NCI-H1436 (cell line): ENCODE measurements at places on chromosomes 7 and 10.

GRCh38 chr7:80942261-80943041 lies 23.6 kb upstream of the SEMA3C start:
- no peak for DNase-seq

- DNase-seq: no peak
Observed at GRCh38 chr7:24705461-24705954, 51.8 kb downstream of the GSDME start.

GRCh38 chr7:138066954-138067394 lies 9.3 kb upstream of the AKR1D1 start:
- DNase-seq: no peak

GRCh38 chr7:148746135-148746534 lies 47.4 kb downstream of the CUL1 start:
- no peak for DNase-seq

DNA sequence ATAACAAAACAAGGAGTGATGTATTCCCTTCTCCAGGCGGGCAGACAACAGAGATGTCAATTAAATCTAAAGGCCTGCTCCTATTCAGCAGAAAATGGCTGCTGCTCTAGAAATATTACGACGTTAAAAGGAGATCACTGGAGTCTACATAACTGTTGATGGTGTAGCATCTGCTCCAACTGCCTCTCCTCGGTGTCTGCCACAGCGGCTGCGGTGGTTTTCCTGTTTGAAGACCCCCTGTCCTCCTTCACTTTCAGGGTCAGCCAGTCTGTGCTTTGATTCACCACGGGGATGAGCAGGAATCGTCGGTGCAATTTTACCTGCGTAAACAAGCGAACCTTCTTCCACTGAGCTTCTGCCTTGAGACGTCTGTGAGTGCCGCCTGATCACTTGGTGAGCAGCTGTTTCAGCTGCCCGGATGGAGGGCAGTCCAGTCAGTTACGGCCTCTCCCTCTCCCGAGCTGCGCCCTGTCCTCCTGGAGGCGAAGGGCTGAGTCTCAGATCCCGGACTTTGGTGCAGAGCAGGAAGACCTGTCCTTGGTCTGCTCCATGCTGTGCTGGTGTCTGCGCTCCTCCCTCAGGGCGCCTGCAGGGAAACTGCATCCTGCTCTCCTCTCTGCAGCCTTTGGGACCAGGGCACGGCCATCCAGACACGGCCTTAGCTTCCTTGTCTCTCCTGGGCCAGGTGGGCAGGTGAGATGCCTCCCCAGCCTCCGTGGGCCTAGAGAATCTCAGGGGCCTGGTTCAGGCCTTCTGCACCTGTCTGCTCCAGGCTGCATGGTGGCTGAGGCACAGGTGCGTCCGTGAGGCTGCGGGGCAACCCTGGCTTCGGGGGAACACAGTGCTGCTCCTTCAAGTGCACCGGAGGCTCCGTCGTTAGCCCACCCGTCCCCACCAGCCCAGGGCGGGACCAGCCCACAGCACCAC lies 326.6 kb downstream of the ADARB2 start:
- no peak for DNase-seq

GRCh38 chr7:132940084-132940483 lies 141.8 kb downstream of the CHCHD3 start:
- DNase-seq: no peak

DNA sequence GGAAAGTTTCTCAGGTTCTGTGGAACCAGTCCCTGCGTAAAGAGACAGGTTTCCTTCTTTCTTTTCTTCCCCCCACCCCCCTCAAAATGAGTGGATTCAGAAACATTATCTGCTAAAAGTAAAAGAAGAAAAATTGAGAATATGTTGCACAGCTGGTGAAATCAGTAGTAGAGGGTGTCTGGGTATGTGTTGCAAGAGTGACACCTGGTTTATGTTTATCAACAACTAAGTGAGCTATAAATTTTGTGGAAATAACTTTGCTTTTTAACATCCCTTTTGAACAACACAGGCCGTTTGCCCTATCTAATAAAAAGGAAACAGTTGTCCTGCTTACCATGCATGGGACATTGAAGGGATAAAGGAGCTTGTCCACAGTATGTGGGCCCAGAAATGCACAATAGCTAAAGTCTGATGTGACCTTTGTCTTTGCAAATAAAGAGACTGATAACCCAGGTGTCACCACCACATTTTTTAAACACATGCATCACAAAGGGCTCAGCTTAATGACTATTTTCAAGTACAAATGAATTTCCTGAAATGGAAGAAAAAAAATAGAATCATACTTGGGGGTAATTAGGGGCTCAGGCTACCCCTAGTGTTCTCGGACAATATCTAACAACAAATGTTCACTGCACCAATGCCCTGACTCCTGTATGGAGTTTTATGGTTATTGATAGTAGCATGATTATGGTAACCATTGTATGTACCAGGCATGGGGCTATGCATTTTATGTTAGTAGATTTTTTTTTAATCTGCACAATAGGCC lies 221.7 kb upstream of the TCF7L2 start:
- DNase-seq: no peak

- DNase-seq: no peak
Observed at GRCh38 chr7:139341776-139342226, 664 bp downstream of the FMC1 start.

- no peak for DNase-seq
Observed at GRCh38 chr10:21825345-21825744, 178.2 kb downstream of the DNAJC1 start.

GRCh38 chr7:553636-554111 lies 34.0 kb upstream of the PDGFA start:
- DNase-seq: no peak

DNA sequence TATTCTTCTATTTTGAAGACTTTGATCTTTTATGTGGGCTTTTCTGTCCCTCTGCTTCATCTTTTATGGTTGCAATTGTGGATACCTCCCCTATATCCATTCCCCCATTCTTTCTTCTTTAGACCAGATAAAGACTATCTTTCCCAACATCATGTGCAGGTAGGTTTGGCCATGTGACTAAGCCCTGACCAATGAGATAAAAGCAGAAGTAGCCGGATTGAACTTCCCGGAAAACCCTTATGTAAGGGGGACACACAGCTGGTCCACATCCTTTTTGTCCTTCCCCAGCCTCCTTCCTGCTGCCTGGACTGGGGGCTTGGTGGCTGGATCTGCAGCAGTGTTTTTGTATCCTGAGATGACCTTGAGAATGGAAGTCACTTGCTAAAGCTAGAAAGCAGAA lies 33.5 kb upstream of the EXOC6 start:
- no peak for DNase-seq

- DNase-seq: no peak
Observed at GRCh38 chr7:70778585-70778984, 353.4 kb upstream of the GALNT17 start.

GRCh38 chr7:69859342-69859741 lies 261.1 kb downstream of the AUTS2 start:
- no peak for DNase-seq

DNA sequence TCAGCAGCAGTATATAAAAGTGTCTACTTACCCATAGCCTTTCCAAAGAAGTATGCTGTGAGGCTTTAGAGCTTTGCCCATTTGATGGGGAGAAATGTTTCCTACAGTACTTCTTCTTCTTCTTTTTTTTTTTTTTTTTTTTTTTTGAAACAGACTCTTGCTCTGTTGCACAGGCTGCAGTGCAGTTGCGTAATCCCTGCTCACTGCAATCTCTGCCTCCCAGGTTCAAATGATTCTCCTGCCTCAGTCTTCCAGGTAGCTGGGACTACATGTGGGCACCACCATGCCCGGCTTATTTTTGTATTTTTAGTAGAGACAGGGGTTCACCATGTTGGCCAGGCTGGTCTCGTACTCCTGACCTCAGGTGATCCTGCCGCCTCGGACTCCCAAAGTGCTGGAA lies 101.7 kb upstream of the TMEM26 start:
- DNase-seq: no peak

GRCh38 chr10:124742413-124743190 lies 1.6 kb downstream of the FAM53B start:
- peak; percentile 52 for DNase-seq

- peak; percentile 23 for DNase-seq
Observed at GRCh38 chr10:122244001-122244975, 26.8 kb upstream of the BTBD16 start.

DNA sequence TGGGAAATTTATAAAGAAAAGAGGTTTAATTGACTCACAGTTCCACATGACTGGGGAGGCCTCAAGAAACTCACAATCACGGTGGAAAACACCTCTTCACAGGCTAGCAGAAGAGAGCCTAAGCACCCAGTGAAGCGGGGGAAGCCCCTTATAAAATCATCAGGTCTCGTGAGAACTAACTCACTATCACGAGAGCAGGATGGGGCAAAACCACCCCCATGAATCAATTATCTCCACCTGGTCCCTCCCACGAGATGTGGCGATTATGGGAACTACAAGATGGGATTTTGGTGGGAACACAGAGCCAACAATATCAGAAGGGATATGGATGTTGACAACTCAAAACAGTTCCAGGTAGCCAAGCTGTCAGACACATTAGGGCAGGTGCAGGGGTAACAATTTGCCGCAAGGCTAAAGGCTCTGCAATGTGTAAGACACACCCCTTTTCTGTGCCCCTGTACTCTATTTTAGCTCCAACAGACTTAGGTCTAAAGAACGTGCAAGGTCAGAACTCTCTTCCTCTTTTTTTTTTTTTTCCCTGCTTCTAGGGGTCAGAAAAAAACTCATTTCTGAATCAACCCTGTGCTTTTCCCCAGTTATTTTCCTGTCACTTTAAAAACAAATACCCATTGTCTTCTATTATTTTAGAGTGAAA lies 30.7 kb upstream of the RBM20 start:
- no peak for DNase-seq

DNA sequence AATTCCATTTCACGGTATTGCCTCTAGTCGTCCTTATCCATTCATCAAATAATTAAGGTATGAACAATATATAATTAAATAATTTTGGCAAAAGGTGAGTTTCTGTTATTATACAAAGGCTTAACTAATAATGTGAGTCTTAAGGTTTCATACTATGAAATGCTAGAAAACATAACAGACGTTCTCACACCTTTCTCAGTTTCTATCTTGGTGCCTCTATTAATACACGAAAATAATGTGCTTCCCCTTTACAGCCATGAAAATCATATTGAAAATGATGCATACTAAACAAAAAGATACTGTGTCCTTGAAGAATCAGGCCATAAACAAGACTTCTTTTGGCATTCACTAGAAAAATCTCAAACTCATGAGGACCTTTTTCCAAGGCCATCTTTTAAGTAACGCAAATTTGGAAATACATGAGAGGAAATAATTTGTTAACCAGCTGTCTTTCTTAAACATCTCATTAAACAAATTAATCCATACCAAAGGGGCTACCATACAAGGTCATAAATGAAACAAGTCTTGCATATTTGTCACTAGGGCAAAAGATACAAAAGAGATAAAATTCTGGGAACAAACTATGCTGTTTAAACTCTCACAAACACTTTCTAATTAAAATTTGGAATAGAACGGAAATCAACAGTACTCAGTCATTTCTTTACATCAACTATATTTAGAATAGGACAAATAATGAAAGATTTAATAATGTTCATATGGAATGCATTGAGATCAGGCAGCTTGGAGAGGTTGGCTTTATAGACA lies 53.9 kb upstream of the CAV2 start:
- DNase-seq: no peak

DNA sequence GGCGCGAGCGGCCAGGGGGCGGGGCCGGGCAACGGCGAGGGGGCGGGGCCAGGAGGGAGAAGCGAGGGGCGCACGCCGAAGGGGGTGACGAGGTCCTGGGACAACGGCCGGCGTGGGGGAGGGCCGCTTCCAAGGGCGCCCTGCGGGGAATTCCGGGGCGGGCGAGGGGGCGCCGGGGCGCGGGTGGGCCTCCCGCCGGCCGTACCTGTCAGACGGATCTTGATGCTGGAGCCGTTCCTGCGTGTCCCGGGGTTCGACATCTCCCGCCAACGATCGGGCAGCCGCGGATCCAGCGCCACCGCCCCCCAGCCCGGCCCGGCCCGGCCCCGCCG lies 421 bp downstream of the SMURF1 start:
- no peak for DNase-seq

DNA sequence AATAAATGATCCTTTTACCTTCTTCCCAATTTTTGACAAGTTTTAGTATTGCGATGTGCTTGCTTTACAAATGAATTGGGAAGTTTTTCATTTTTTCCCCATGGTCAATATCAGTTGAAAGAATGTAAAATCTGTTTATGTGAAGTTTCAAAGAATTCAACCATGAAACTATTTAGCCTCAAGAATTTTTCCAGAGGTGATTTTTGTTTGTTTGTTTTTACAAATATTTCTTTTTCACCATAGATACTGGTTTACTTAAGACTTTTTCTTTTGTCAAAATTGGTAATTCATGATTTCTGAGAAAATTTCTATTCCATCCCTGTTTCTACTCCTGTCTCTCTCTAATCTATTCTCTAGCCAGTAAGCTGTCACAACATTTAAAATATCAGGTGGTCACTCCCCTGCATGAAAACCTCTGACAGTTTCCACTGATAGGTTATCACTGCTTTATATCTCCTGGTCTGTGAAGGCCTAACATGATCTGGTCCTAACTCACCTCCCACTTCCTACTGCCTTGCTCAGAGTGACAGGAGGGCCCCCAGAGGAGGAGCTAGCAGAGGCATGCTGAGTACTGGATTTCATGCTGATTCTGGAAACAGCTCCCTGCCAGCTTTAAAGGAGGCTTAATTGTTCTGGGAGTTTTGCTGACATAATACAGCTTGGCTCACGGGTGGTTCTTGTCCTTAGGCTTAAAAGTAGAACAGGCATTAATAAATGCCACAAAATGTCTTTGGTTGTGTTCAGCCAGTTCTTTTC lies 7.6 kb upstream of the ARMS2 start:
- no peak for DNase-seq

DNA sequence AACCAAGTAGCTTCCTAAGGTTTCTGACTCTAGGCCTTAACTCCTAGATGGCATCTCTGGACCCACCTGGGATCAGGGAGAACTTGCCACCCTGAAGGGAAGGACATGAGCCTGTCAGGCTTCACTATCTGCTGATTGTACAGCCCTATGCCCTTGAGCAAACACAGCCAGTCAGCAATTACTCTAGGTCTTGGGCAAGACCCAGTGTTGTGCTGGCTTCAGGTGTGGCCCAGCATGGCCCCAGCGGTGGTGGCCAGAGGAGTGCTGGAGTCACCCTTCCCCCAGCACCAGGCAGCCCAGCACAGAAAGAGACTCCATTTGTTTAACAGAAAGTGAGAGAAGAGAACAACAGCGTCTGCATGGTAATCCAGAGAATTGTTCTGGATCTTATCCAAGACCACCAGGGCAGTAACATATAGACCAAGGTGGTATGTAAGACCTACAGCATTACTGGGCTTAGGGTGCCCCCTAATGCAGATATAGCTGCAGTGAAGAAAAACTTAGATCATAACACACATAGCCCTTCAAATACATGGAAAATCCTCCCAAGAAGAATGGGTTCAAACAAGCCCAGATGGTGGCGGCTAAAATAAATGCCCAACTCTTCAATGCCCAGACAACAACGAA lies 207.7 kb downstream of the MAGI2 start:
- no peak for DNase-seq

- DNase-seq: no peak
Observed at GRCh38 chr7:53218730-53219504, 183.5 kb downstream of the POM121L12 start.

DNA sequence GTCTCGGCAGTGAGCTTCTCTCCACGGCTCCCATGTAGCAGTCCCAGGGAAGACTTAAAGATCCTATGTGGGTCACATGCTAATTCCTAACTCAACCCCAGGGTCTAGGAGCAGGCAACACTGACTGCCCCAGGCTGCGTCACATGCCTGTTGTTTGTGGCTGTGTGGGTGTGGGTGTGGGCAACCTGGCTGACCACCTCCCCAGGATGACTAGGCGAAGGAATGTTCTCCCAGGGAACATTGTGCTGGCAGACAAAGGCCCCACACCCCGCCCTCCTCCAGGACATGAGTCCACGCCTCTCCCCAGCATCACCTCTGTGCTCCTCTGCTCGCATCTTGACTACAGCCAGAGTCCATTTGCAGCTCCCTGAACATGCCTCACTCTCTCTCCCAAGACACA lies 30.3 kb downstream of the SLC29A3 start:
- DNase-seq: no peak
